DMS53 (cell line): ENCODE measurements at places on chromosomes 3 and 15.

- no peak for DNase-seq
These were observed 146.1 kb upstream of the CTNNB1 start for GRCh38 chr3:41053220-41053619.

DNA sequence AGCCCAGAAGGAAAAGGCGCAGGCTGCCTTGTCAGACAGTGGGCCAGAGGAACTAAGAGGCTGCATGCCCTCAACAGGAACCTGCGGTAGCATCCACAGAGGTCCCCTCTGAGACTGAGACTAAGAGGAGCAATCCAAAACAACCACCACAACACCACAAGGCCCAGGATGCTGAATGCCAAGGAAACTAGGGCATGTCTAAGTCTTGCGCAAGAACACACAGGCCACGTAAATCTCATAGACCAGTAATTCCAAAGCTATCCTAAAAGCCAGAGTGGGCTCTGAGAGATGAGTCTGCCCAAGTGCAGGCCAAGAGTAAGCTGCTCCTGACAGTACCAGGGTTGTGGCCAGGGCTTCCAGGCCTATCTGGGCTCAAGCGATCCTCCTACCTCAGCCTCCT is 12.9 kb downstream of the MON1A start:
- no peak for DNase-seq

DNA sequence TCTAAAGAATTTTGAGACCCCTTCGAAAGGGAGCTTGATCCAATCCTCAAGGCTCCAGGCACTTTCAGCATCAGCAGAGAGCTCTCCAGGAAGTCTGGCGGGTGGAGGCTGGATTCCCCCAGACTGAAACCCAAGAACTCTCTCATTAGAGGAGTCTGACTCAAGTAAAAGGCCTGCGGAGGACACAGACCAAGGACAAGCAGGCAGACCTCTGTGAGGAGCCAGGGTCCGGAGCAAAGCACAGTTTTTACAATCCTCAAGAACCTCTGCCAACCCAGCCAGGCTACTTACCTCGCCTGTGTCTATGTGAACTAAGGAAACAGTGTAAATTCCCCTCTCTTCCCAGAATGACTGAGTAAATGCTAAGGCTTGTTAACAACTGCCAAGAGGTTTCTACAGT is 86.2 kb downstream of the FBN1 start:
- DNase-seq: no peak

DNA sequence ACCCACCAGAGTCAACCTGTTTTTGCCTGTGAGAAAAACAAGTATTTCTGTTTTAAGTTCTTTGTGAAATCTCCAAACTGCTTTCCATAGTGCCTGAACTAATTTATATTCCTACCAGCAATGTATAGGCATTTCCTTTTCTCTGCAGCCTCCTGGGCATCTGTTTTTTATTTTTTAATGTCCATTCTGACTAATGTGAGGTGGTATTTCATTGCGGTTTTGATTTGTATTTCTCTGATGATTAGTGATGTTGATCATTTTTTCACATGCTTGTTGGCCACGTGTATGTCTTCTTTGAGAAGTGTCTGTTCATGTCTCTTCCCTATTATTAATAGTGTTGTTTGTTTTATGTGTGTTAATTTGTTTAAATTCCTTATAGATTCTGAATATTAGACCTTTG is 820.5 kb downstream of the MCTP2 start:
- DNase-seq: no peak

DNA sequence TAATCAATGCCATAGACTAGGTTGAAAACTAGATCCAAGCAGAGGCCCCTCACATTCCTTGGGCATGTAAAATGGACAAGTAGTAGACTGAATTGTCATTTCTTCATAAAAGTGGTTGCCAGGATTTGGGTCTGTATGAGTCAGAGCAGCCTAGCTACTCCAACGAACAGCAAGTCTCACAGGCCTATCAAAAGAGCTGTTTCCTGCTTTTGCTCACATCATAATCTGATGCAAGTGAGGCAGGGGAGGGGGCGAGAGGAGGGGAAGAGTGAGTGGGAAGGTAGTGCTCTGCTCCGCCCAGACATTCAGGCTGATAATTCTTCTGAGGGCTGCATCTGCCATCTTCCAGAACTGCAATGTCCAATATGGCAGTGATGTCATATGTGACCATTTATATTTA is 228.9 kb upstream of the PRICKLE2 start:
- DNase-seq: no peak
